Activated CD4-positive, alpha-beta memory T cell treated with anti-CD3 and anti-CD28 coated beads, Interleukin-2, amount 10 ng/mL, durations not matched to agents 7 days and 5 days (primary cell): ENCODE measurements at places on chromosomes 11 and 22. TPM values are rescaled to one million over a fixed set of nuclear protein-coding genes. Genes with fewer than 3 reads are reported as not detected.

ADM gene
- total RNA-seq: 14.8 TPM

DNA sequence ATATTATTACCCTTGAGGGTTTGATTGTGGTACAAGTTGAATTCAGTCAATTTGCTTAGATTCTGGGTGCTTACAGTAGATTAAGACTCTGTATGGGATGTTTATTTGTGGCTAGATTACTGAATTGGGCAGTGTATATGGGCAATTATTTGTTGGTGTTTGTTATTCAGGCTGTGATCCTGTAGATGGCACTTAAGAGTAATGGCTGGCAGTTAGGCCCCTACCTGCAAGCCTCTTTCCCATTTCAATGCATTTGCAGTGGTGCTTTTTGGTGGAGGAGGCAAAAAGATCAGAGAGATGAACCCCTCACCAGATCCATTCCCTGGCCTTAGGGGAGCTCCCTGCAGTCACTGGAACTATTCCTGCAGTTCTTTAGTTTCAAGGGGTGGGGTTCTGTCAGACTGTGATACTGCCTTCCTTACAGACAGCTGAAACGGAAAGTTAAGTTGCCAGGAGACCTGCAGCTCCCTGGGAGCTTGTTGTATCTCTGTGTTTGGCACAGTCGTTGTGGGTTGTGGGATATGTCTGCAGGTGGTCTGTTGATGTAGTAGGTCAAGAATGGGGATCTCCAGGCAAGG is 199.5 kb downstream of the AASDHPPT start:
- DNase-seq: no peak

- no peak for DNase-seq
Observed at GRCh38 chr11:35419184-35419829, at the start of gene SLC1A2. SLC1A2 (minus strand) TSS chr11:35419558; CDS start chr11:35418966, 592 bp downstream.

GRCh38 chr22:32815943-32816342 is 14.4 kb downstream of the TIMP3 start:
- no peak for DNase-seq
